ENCODE measurements at places on chromosomes 12 and 14. TPM values are rescaled to one million over a fixed set of nuclear protein-coding genes. Genes with fewer than 3 reads are reported as not detected.

DNA sequence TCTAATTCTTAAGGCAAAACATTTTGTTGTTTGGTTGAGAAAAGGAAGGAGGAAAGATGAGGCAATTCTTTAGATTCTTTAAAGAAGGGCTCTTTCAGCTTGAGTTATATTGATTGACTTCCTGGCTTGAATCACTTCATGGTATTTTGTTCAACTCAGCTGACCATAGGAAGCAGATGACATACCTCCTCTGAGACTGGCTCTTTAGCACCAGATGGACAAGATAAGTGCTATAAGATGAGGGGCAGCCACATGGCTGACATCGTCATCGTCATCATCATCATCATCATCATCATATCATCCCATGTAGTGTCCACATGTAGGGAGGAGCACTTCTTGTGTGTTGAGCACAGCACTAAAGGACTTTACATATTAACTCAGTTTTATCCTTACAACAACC is 81.3 kb downstream of the SSPN start:
- DNase-seq, result no peak

- DNase-seq, result no peak
Observed at GRCh38 chr12:109892748-109893147, 7.3 kb upstream of the TCHP start.

DNA sequence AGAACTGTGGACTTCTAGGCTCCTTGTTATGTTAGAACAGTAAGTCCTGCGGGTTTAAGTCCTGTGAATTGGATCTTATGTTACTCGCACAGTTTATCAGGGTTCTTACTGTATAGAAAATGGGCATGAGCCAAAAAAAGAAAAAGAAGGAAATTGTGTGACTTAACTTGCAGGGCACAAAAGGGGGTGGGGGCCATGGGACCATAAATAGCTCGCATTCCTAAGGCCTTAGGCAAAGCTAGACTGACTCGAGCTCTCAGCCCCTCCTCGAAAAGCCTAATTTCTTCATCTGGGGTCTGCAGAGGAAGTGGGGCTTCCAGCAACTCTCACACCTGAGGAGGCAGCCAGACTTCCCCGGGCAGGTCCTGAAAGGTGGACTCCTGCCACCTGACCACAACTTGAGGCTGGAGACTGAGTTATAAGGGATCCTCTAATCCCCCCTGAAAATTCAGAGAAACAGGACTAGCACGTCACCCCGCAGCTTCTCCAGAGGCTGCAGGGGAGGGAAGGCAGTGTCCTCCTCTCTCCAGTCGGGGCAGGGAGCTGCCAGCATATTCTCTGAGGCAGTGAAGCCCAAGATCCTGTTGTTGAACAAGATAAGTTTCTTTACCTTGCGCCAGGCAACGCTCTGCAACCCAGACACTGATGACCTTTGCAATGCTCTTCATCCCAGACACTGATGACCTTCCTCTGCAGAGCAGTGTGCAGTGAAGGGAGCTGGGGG is 280.5 kb downstream of the PCNX1 start:
- no peak for DNase-seq

- no peak for DNase-seq
Observed at GRCh38 chr12:109027767-109028166, 6.9 kb upstream of the SVOP start.

DNA sequence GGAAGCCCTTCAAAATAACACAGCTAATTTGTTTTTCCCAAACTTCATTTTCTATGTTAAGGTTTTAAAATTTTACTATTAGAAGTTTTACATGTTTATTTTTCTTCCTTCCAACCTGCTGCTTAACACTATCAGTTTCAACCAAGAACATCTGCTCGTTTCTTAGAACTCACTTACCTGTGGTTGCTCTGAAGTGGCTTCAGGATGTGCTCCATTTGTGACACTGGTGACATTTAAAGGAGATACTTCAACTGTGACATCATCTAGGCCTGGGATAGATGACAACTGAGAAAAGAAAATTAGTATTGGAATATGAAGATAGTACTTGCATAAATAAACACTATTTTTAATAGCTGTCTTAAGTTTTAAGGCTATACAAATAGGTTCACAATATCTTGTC is 17.9 kb downstream of the WASHC3 start:
- DNase-seq, result no peak

GRCh38 chr14:94936901-94937685 is 167.2 kb upstream of the GSC start:
- no peak for DNase-seq

DNA sequence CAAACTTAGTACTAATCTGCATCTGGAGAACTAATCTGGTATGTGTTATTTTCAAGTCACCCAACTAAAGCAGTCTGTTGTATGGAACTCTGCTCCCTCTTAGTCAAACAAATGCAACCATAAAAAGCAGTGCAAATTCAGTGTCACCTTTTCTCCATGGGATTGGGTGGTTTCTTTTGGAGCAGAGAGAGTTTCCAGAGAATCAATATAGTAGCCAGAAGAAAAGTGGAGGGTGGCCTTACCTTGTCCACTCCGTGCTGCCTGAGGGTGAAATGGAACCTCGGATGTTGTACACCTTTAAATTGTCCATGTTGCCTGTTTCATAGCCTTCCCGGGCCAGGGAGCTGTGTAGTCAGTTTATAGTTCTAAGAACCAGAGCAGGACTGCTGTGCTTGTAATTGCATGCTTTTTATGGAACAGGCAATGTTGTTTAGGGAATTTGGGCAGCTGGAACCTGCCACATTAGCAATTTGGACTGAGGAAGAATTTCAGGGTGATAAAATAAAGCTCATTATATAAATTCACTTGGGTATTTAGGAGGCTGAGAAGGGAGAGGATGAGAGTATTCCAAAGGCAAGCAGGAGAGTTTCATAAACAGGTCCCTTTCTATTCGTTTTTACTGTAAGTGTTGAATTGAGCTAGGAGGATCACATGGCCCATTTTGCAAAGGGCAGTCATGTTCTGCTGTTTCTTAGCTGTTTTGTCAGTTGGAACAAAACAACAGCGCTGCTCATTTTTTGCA is 60.5 kb downstream of the CRADD start:
- DNase-seq, result no peak

The KLRB1 gene
- total RNA-seq, result not detected

The LRTM2 gene
- not detected for total RNA-seq

The C12orf50 gene
- 0.12 TPM for total RNA-seq

The NRL gene
- 5.4 TPM for total RNA-seq

The TMX1 gene
- 24.6 TPM for total RNA-seq

The FLRT2 gene
- not detected for total RNA-seq

The CPM gene
- 10.1 TPM for total RNA-seq
